ENCODE measurements at places on chromosomes 7 and 10. TPM values are rescaled to one million over a fixed set of nuclear protein-coding genes. Genes with fewer than 3 reads are reported as not detected.

DNA sequence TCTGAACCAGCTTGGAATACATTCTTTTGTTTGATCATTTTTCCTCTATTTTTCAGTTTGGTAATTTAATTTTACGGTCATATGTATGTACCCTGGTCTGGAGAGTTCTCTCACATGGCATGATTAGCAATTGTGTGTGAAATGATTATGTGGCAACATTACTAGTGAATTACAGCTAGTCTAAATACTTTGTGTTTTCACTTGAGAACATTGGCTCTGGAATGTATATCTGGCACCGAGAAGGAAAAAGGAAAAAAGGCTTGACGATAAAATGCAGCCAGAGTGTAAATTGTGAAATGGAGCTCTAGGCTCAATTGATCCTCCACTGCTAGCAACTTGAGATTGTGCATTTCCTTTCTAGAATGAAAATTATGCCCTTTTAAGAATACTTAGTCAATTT is 397.2 kb downstream of the EXOC4 start:
- H3K27ac ChIP-seq = no peak overlapping the region
- no peak for DNase-seq
- H3K4me3 ChIP-seq = no peak overlapping the region
- no peaks in the 10 kb centered on the region for H3K4me1 ChIP-seq
- no peaks in the 10 kb centered on the region for H3K36me3 ChIP-seq
- H3K27me3 ChIP-seq = no peaks in the 10 kb centered on the region

DNA sequence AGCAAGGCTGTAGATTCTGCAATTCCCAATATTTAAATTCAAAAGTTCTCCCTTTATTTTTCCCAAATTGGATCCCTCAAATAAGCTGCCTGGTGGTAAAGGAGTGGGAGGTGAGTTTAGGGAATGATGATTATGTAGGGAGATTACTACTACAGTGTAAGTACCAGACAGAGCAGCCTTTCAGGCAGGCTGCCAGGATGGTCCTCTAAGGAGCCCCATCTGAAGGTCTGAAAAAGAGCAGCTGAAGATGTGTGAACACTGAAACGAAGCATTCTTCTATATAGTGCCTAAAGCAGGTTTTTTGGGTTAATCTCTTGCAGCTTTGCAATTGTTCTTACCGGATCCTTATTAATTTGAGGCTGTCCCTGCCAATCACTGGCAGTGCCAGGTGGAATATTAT is 84.7 kb downstream of the CREB5 start:
- no peaks in the 10 kb centered on the region for H3K27me3 ChIP-seq
- no peak overlapping the region for H3K27ac ChIP-seq
- no peak overlapping the region for H3K4me3 ChIP-seq
- H3K36me3 ChIP-seq = no peaks in the 10 kb centered on the region
- DNase-seq = no peak

- H3K4me3 ChIP-seq = no peak overlapping the region
- H3K4me1 ChIP-seq = no peaks in the 10 kb centered on the region
- peaks cover 15% of the 10 kb centered on the region for H3K27me3 ChIP-seq
- H3K36me3 ChIP-seq = no peaks in the 10 kb centered on the region
- H3K27ac ChIP-seq = no peak overlapping the region
These were observed 35.4 kb downstream of the KIAA1549 start for GRCh38 chr7:138945821-138946220.

DNA sequence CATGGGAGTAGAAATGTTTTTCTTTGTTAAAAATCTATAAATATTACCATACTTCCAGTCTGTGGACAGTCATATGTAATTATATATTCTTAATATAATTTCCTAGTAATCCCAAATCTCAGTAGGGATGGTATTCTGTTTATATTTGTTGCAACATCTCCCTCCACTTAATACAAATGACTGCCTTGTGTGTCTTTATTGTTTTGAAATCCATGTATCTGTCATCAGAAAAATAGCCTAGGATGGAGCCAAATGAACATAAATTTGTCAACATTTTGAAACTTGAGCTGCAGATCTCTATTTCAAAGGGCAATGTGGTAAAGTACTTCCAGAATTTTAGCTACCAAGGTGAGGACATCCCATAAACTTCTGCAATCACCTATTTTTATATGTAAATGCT is 290.7 kb downstream of the TSPAN12 start:
- no peak for DNase-seq
- H3K4me1 ChIP-seq = no peaks in the 10 kb centered on the region
- no peaks in the 10 kb centered on the region for H3K36me3 ChIP-seq
- H3K4me3 ChIP-seq = no peak overlapping the region
- no peak overlapping the region for H3K27ac ChIP-seq

- H3K36me3 ChIP-seq = no peaks in the 10 kb centered on the region
- no peak for DNase-seq
- H3K27ac ChIP-seq = no peak overlapping the region
- H3K4me1 ChIP-seq = no peaks in the 10 kb centered on the region
- H3K4me3 ChIP-seq = no peak overlapping the region
- H3K27me3 ChIP-seq = peaks cover 7% of the 10 kb centered on the region
These were observed 26.4 kb upstream of the KCNMA1 start for GRCh38 chr10:77664008-77664407.

The PRPS1L1 gene
- not detected for total RNA-seq

The CHPF2 gene
- total RNA-seq = 56.0 TPM

The CALML3 gene
- not detected for total RNA-seq
